ENCODE measurements at places on chromosomes 3 and 15.

DNA sequence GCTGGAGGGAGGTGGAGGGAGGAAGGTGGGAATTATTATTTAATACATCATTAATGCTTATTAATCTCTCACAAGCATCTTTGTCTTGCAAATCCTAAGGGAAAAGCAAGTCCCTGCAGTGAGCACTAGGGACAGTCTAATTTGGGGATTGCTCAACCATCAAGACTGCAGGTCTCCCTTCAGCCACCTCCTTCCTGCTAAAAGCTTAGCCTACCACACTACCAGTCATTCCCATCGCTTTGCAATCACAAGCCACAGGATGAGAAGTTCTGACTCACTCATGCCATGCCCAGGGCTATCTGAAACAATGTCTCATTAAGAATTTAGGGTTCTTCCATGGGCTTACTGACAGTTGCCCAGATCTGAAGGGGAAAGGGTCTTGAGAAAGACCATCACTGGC lies 51.0 kb upstream of the EIF1B start:
- peak; percentile 56 for DNase-seq

DNA sequence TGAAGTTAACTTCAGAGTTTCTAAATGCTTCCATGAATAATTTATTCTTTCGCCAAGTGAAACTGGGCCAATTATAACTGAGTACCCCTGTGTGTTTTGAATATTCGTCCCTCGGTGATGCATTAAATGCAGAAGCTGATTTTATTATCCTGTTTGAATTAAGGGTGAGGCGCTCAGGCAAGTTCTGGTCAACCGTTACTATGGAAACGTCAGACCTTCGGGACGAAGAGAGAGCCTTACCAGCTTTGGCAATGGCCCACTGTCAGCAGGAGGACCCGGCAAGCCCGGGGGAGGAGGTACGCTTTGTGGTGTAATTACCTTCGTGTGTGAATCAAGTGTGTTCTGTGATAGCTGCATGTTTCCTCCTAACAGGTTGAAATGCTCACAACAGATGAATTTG lies 239.8 kb downstream of the ITPR1 start:
- DNase-seq: no peak

GRCh38 chr3:179402963-179403362 lies 48.3 kb downstream of the GNB4 start:
- DNase-seq: no peak

- no peak for DNase-seq
Measured at GRCh38 chr3:178381971-178382448, 154.2 kb upstream of the KCNMB2 start.

- DNase-seq: peak; percentile 93
Measured at GRCh38 chr15:74545776-74546656, 5.0 kb downstream of the ARID3B start.

DNA sequence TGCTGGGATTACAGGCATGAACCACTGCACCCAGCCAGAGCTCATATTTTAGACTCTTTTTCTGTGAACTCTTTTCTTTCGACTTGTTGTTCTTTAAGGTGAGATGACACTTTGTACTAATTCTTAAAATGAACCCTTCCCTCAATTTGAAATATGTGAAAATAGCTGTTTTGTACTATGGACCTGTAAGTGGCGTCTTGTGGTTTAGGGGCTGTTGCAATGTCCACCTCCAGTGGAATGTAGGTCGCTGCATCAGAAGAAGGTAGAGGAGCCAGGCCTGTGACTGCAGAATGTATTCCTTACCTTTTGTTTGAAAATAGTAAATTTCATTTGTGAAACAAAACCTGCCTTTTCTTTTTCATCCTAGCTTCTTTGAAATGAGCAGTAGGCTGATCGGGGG lies 38.9 kb downstream of the FNDC3B start:
- no peak for DNase-seq
